ENCODE measurements at places on chromosomes 3 and 15.

- no peak for DNase-seq
Observed at GRCh38 chr3:31170932-31171670, 276.6 kb upstream of the GADL1 start.

DNA sequence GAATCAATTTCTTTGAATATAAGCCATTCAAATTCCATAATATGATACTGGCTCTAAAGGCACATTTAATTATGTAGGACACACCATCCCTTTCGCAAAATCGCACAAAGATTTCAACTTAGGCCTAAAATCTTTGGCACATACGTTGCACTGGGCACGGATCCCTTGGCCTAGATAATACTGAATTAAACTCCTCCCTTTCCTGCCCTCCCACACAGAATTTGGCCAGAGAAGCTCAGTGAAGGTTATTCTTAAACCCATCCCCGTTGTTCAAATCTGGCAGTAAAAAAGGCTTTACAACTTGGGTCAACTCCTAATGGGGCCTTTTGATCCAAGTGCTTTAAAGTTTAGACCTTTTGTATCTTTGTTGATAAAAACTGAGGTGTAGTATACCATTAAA, 247.2 kb downstream of the PTPRG start:
- no peak for DNase-seq

GRCh38 chr15:60374628-60375081, 23.1 kb downstream of the ANXA2 start:
- DNase-seq, result no peak

- DNase-seq, result no peak
Observed at GRCh38 chr3:27556887-27557286, 72.7 kb upstream of the SLC4A7 start.

- no peak for DNase-seq
Observed at GRCh38 chr15:68470049-68470742, 38.2 kb upstream of the ITGA11 start.

GRCh38 chr3:11914651-11915050, 68.0 kb upstream of the TAMM41 start:
- DNase-seq, result no peak

DNA sequence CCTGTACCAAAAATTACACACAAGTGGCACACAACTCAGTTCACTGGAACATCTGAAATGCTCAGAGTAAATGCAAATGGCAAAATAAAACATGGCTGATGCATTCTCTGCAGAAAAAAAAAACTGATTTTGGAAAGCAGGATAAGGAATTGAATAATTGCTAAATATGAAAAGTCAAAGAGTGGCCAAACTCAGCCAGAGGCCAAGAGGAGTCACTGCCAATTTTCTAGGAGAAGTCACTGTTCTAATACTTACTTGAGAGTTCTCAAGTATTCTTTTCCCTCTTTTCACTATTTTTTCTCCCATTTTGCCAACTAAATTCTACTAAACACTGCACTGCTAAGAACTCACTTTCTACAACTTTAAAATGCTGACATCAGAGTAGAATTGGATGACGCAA, 1018.6 kb downstream of the TUSC7 start:
- no peak for DNase-seq

DNA sequence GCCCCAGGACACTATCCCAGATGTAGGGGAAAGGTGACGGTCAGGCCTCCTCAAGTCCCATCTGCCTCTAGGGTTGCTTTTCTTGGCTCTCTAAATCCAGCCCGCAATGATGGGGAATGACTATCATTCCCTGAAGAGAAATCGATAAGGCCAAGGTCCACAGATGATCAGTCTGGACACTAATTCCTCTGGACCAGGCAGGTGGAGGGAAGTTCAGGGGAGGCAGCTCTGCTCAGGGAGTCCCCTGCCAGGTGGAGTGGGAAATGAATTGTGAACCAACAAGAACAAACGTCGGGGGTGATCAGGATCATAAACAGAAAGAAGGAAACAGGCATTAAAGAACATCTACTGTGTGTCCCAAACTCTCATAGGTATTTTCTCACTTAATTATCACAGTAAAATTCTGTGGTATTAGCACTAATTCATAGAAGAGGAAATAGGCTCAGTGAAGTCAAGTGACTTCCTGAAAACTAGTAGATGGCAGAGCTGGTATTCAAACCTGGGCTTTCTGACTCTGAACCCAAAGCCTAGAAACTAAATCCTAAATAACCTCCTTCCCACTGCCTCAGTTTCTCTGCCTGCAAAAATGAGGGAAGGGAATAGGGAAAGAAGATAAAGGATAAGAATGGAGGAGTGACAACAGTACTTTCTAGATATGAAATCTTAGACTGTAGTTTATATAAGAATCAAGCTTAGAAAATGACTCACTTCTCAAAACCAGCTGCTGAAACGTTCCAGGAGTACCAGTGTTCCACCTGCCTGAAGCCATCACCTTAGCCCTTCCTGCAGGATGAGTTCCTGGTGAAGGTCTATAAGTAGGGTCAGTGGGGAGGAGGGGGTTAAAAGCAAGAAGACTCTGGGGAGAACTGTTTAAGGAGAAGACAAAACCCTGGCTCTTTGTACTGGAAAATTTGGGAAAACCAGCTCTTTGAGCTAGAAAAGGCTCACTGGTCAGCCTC, 7.5 kb downstream of the BMF start:
- DNase-seq, result no peak

DNA sequence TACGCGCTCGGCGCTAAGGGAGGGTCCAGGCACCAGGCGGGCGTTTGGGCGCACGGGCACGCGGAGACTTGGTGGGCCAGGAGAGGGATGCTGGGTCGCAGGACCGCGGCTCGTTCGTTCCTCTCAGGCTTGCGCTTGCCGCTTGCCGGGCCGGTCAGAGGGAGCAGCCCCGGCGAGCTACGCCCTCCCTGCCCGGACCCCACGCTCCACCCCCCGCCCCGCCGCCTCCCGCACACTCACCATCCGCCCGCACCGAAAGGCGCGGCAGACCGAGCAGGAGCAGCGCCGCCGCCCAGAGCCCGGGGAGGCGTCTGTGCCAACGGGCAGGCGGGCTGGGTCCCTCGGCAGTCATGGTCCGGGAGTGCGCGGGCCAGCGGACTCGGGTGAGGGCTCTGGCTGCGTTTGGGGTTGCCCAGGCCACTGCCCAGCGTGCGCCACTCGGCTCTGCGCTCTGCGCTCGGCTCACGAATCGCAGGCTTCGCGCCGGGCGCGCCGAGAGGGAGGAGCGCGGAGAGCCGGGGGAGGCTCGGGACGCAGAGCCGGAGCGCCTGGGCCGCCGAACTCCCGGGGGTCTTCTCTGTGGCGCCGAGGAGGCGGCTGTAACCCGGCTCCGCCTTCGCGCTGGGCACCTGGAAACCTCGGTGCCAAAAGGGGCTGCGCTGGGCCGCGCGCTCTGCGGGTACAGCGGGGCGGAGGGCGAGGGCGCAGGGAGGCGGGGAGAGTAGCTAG, at the start of gene SUSD5:
Gene SUSD5 (minus strand): TSS at position 365 of the 729 bp plus-strand sequence. CDS start 13 bp downstream, at position 352.
- no peak for DNase-seq

DNA sequence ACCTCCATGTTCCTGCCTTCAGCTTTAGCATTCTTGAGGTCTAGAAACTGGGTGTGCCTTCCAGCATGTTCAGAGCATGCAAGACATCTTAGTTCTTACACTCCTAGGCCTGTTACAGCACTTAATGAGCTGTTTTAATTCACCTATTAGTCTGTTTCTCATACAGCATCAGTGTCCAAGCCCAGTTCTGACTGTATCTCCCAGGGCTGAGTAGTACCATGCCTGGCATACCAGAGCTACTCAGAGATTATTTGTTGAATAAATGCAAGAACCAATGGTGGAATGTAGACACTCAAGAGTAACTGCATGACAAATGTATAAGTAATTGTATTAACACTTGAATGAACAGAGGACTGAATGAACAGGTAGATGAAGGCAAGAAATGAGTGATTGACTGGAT, 61.8 kb upstream of the SCN5A start:
- DNase-seq, result no peak

DNA sequence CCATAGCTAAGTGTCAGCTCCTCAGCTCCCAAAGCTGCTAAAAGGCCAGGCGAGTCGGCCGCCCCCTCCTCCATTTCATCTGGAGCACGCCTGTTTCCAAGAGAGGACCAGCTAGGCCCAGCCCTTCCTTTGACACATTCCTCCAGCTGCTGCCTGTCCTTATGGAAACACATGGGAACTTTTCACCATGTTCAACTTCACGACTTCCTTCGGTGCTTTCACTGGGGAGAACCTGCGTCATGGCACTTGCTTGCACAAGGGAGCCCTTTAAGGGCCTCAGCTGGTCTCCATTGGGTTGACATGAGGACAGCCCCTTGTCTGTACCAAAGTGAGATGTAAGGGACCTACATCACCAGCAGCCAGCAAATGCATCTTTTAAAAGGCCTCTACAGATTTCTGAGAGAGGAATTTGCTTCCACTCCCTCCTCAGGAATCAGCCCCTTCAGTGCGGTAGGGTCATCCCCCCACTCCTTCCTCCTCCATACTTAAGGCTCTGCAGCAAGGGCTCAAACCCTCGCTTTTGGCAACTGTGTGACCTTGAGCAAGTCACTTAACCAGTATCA, 2.1 kb downstream of the MAGI1 start:
- no peak for DNase-seq

Data from esophagus squamous epithelium (tissue), 5 donors.